ENCODE measurements at places on chromosomes 5 and 9.

GRCh38 chr9:132020820-132021510 lies 58.7 kb downstream of the MED27 start:
- DNase-seq, result no peak

GRCh38 chr5:122091936-122092600 lies 14.0 kb upstream of the LOX start:
- no peak for DNase-seq

- no peak for DNase-seq
Measured at GRCh38 chr9:278651-279050, 64.0 kb downstream of the DOCK8 start.

DNA sequence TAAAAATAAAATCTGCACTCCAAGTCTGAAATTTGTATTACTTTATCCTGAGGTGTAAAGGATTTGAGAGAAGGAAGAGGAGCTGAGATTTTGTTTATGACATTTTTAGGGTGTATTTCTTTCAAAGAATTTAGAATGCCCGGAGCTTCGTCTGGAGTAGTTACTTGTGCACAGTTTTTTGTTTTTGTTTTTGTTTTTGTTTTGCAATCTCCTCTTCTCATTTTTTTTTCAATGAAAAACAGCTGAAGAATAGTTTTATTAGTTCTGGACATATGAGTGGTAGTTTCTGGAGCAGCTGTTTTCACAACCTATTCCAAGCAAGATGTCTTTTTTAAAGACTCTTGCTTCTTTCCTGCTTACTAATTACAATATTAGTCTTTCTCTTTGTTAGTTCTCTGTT lies 408.2 kb upstream of the PTGER4 start:
- no peak for DNase-seq

DNA sequence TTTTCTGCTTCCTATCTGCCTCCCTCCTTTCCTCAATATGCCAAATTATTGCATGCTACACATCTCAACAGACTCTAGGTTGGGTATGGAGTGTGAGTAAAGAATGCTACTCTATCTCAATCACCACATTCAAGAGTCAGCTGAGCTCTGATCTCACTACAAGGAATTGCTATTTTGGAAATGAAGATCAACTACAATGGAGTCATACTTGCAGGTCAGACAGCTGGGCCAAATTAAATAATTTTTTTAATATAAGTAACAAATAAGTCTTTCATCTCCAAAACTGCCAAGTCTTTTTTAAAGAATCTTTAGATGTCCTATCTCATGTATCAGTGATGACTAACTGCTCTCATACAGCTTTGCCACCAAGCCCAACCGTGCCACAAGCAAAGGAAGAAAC lies 64.0 kb downstream of the DEPDC1B start:
- no peak for DNase-seq

GRCh38 chr9:79289856-79290255 lies 281.9 kb upstream of the TLE4 start:
- no peak for DNase-seq

GRCh38 chr9:4229252-4229651 lies 70.6 kb downstream of the GLIS3 start:
- DNase-seq, result no peak

DNA sequence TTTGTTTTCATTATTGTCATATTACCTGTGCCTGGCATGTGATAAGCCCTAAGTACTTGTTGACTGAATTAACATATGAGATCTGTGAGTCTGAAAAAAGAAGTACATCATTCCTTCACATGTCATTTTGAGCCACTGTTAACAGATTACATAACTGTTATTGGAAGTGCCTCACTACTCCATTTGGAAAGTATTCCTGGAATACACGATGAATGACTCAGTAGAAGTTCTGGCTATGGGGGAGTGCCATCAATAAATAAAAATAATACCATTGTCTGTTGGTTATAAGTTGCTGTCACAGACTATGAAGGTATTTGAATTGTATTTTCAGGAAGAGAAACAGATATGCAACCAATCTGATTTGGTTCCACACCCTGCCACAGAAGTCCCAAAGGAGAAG lies 12.9 kb downstream of the NIPSNAP3B start:
- no peak for DNase-seq

DNA sequence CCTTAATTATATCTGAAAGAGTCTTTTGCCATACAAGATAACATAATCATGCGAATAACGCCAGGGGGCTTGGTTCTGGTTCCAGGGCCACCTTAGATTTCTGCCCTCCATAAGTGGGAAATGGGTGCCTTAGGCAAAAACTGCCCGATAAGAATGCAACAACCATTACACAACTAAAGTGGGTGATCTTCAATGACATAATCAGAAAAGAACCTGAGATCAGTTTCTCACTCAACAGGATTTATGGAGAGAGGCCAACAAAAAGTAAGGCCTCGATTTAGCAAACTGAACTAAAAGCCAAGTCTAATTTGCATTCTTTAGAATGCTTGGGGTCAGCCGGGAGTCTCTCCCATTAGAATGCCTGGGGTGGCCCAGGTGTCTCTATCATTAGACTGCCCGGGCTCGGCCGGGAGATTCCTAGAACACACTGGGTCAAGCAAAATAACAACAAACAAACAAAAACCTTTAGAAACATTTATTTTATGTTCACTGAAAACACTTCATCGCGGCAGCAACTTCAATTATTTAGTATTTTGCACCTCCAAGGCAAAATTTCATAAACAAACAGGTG lies 194.8 kb downstream of the AUH start:
- no peak for DNase-seq

GRCh38 chr5:59152701-59153245 lies 569.9 kb downstream of the RAB3C start:
- no peak for DNase-seq
